ENCODE measurements at places on chromosomes 16 and 17.

DNA sequence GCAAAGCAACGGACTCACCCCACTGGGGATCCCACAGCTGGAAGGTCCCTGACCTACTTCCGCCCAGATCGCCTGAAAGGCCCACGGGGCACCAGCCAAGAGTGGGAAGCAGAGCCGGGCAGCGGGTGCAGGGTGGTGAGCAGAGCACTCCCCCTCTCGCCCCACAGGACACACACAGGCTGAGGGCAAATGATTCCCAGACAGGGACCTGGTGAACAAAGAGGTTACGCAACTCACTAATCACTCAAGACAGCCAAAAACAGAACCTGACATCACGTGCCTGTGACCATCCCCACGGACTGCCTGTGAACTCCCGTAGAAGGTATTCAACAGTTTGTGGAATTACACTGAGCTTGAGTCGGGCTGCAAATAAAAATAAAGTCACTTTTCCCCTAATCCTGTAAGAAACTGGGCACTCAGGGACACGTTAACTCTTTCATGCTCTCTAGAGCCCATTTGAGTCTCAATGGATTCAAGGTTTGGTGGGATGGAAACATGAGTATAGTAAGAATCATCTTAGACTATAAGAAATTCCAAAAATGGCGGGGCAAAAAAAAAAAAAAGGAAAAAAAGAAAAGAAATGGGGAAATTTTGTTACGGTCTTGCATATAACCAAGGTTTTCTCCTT is 396.1 kb downstream of the SOX9 start:
- DNase-seq: peak; percentile 76

- DNase-seq: peak; percentile 78
Observed at GRCh38 chr17:2030779-2031163, 818 bp downstream of the DPH1 start.

DNA sequence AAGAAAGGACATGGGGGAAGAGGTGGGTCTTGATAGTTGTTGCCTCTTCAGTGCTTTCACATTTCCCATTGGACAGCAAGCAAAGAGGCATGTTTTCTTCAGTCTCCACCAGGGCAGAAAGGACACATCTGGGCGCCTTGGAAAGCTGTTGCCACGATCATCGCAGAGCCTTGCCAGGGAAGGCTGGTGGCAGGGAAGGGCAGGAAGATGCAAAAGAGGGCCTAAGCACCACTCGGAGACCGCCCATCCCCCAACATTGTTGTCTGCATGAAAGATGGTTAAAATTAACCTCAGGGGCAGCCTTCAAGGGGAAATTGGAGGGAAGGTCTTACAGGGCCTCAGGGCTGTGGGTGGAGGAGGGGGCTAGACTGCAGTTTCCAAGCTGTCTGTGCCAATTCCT is 114.2 kb downstream of the SOX9 start:
- DNase-seq: no peak

- no peak for DNase-seq
Observed at GRCh38 chr17:850851-851763, 69.0 kb downstream of the MRM3 start.

DNA sequence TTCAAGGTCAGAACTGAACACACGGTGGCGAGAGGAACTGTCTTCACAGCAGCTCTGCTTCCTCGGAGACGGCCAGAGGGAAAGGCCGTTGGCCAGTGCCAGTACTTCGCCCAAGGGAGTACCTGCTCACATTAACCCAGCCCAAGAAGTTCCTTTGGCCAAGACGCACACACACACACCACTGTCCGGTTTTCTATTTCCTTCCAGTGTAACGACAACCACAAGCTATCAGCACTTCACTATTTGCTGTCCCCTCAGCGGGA is 744 bp upstream of the GGNBP2 start:
- DNase-seq: peak; percentile 31

DNA sequence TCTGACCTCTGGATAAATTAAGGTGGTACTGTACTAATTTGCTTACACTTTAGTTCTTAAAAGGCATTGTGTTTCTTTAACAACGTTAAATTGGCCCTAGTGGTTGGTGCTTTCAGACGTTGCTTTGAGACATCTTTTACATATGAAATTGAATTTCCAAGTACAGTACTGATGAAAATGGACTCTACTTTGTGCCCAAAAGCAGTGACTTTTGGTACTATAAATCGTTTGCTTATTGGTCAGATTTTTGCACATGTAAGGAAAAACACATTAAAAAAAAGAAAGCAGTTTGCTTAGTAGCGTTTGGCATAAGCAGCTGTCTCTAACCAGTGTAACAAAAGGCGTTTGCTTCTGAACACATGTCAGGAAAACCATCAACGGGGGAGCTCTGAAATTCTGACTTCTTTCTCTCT is 139.6 kb downstream of the CDK5R1 start:
- DNase-seq: no peak

GRCh38 chr16:27334838-27335237 is 21.1 kb downstream of the IL4R start:
- DNase-seq: no peak

DNA sequence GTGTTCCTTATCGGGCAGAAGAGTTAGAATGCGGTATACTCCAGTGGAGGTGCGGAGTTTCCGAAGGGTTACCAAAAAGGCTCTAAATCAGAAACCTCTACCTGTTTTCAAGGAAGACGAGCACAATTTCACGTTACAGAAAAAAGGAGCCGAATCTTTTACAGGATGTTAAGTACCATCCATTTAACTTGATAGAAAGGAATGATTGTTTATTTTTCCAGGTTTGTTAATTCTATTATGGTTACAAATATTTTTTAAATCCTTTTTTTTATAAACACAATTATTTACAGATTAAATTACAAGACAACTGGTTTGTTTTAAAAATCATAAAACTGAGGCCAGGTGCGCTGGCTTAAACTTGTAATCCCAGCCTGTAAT is 18.2 kb downstream of the ZNF213 start:
- no peak for DNase-seq

GRCh38 chr16:1435921-1436697 is 5.2 kb downstream of the PERCC1 start:
- peak; percentile 32 for DNase-seq

All from BE2C (cell line).